ENCODE measurements at places on chromosomes 4 and X.

- DNase-seq = no peak
These were observed 913 bp upstream of the SMIM10L2A start for GRCh38 chrX:135420831-135421230.

- no peak for DNase-seq
These were observed 123.5 kb downstream of the PTPN13 start for GRCh38 chr4:86717651-86718050.

GRCh38 chr4:108512615-108513505 is 107.5 kb upstream of the RPL34 start:
- no peak for DNase-seq

GRCh38 chr4:155877971-155878370 is 11.9 kb upstream of the ASIC5 start:
- no peak for DNase-seq

- DNase-seq = no peak
These were observed 946 bp downstream of the ANXA3 start for GRCh38 chr4:78552389-78553042.

DNA sequence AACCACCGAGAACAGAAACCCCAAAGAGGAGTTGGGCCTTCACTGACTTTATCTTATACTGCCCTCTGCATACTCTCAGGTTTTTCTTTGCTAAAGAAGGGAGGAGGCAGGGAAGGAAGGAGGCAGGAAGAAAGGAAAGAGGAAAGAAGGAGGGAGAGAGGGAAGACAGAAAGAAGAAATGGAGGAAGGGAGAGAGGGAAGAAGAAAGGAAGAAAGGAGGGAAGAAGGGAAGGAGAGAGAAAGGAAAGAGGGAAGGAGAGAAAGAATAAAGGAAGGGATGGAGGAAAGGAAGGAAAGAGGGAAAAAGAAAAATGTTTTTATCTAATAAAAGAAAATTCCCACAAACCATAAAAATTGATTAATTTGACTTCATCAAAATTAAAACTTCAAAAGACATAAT is 294.6 kb downstream of the PTTG2 start:
- DNase-seq = no peak

GRCh38 chrX:19874391-19875049 is 12.9 kb downstream of the SH3KBP1 start:
- no peak for DNase-seq

GRCh38 chr4:17324386-17324830 is 187.5 kb downstream of the QDPR start:
- peak; percentile 23 for DNase-seq

- no peak for DNase-seq
These were observed 32.0 kb downstream of the ATXN3L start for GRCh38 chrX:13287816-13288215.

GRCh38 chrX:51894697-51895336 is 1.4 kb downstream of the MAGED1 start:
- no peak for DNase-seq

- DNase-seq = no peak
These were observed at the start of gene CXCL8 for GRCh38 chr4:73740353-73740778. TSS of gene CXCL8 (plus strand) at chr4:73740569. CDS start at chr4:73740659, 90 bp downstream.

DNA sequence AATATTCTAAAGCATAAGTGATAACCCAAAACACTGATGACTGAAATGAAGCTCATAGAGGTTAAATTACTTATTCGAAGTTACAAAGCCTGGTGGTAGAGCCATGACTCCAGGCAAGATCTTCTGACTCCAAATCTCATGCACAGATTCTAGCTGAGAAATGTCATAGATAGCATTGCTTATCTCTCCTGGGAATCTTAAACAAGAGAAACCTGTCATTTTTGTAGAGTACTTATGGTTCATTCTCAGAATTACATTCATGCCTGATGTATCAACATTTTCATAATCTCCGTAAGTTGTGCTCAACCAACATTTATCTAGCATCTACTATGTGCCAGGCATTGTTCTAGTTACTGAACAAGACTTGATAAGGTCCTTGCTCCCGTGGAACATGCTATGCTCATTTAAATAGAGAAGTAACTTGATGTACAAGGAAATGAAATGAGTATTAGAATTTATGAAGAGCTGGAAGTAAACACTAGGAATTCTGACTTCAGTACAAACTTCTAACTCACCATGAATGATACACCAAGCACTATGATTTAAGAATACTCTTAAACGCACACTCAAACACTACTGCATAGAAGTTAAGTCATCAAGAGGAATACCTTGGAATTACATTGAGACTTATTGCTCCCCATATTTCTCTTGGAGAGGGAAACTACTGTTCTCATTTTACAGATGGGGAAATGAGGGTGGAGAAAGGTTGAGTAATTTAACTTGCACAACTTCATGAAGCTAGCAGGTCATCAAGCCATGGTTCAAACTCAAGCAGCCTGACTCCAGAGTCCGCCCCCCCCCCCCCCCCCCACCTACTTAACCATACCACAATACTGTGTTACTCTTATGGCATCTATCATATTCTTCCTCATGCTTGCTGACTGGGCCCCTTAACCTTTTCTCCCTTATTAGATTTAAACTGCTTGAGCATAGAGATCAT is 45.4 kb downstream of the MBNL3 start:
- DNase-seq = no peak

DNA sequence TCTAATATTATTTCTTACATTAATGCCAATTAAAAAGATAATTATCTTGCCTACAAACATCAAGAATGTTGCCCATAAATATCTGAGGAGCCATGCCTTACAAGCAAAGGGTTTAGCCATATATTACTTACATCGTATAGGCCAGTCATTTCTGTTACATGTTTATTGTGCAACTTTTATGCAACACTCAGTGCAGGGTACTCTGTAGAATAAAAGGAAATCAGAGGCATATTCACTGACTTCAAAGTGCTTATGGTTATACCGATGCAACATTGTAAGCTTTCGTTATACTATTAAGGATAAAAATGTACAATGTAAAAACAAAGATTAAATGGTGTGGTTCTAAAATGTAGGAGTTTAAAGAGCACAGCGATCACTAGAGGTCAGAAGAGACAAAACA is 315.9 kb downstream of the PCDH10 start:
- no peak for DNase-seq

GRCh38 chrX:57964975-57965374 is 54.7 kb upstream of the ZXDA start:
- no peak for DNase-seq

DNA sequence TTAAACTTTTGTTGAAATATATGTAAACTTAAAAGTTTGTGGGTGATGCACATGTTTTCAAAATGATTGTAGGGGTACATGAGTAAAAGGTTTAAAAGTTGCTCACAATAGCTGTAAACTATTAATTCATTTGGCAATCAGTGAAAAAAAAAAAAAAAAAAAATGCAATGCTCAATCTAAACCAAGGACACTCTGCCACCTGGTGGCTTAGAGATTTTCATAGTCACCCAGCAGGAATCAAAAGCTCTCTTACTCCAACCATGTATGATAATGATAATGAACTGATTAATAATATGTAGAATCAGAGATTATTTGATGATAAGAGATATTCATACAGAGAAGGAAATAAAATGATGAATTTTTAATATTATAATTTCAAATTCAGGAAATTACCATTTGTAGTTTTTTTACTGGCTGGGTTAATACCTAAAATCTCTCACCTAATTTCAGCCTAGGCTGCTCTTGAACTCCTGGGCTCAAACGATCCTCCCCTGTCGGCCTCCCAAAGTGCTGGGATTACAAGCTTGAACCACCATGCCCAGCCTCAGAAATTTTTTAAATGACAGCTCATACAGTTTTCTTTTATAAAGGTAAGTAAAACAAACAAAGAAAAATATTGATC is 46.9 kb upstream of the SLC25A4 start:
- no peak for DNase-seq

DNA sequence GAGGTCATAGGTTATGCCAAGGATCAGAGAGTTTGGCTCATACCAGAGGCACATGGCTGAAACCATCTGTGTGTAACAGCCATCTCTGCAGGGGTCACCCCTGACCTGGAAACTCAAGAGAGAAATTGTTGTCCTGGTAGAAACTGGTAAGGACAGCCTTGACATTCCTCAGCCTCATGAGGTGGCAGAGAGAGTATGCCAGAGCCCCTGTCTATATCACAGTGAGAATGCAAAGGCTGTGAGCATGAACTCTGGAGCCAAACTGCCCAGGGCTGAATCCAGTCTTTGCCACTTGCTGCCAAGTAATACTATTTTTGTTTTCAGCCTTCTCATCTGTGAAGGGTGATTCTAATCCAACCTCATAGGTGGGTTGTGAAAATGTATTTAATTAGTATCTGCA is 37.1 kb upstream of the CCDC149 start:
- DNase-seq = no peak

GRCh38 chr4:139768896-139769295 is 103.3 kb downstream of the MGST2 start:
- DNase-seq = no peak

- DNase-seq = no peak
These were observed 36.7 kb downstream of the SMIM20 start for GRCh38 chr4:25950461-25951389.

GRCh38 chr4:26175006-26175786 is 145.6 kb upstream of the RBPJ start:
- no peak for DNase-seq

- no peak for DNase-seq
These were observed 28.7 kb downstream of the TMPRSS11A start for GRCh38 chr4:67934628-67935027.
